ENCODE measurements at places on chromosomes 5 and 9. TPM values are rescaled to one million over a fixed set of nuclear protein-coding genes. Genes with fewer than 3 reads are reported as not detected.

Gene CNTNAP3
- total RNA-seq = 0.62 TPM

DNA sequence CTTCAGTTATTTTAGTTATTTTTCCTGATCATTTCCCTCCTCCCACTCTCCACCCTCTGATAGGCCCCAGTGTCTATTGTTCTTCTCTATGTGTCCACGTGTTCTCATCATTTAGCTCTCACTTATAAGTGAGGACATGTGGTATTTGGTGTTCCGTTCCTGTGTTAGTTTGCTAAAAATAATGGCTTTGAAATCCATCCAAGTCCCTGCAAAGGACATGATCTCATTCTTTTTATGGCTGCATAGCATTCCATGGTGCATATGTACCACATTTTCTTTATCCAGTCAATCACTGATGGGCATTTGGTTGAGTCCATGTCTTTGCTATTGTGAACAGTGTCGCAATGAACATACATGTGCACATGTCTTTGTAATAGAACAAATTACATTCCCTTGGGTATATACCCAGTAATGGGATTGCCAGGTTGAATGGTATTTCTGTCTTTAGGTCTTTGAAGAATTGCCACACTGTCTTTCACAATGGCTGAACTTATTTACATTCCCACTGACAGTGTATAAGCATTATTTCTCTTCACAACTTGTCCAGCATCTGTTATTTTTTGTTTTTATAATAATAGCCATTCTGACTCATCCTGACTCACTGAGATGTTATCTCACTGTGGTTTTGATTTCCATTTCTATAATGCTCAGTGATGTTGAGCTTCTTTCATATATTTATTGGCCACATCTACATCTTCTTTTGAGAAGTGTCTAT is 17.2 kb upstream of the DIRAS2 start:
- no peak for DNase-seq

GRCh38 chr9:134486596-134486995 is 155.0 kb upstream of the COL5A1 start:
- no peak for DNase-seq

DNA sequence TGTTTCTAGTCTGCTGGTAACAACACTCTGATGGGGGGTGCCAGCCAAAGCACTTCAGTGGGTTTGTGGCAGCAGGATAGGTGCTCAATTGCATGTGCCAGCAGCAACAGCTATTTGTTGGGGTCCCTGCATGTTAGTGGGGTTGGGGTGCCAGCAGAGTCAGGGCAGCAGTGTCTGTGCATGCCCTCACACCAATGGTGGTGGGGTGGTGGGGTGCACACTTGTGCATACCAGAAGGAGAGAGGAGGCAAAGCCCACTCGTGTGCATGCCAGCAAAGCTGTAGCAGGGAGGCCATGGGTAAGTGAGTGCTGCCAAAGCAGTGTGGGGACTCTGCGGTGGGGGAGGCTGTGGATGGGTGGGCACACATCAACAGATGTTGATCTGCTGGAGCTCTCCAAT is 232.2 kb downstream of the GABRG2 start:
- no peak for DNase-seq

Gene AGXT2
- total RNA-seq = not detected

Gene PLPP7
- 1.1 TPM for total RNA-seq

Measured in colonic mucosa (tissue), 4 donors.